CD4-positive, alpha-beta T cell treated with Interleukin-17A for 1 hour (primary cell): ENCODE measurements at places on chromosomes 16 and 17.
A peak's percentile ranks its signal among the peaks of the same experiment; 100 is the strongest.

DNA sequence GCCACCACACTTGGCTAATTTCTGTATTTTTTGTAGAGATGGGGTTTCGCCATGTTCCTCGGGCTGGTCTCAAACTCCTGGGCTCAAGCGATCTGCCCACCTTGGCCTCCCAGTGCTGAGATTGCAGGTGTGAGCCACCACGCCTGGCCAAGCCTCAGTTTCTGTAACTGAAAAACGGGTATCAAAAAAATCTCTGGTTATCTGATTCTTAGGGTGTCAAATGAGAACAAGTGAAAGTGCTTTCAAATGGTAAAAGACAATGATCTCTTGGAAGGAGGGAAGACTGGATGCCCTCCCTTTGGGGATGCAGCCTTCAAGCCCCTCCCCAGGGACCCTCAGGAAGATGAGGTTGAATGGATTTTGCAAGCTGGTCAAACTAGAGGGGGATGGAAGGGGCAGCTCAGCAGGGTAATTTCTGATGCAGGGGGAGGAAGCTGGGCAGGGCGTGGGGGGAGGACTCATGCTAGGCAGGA, 22.3 kb downstream of the ARHGAP23 start:
- DNase-seq: no peak

GRCh38 chr16:57828272-57829161, 26.2 kb upstream of the KIFC3 start:
- no peak for DNase-seq

DNA sequence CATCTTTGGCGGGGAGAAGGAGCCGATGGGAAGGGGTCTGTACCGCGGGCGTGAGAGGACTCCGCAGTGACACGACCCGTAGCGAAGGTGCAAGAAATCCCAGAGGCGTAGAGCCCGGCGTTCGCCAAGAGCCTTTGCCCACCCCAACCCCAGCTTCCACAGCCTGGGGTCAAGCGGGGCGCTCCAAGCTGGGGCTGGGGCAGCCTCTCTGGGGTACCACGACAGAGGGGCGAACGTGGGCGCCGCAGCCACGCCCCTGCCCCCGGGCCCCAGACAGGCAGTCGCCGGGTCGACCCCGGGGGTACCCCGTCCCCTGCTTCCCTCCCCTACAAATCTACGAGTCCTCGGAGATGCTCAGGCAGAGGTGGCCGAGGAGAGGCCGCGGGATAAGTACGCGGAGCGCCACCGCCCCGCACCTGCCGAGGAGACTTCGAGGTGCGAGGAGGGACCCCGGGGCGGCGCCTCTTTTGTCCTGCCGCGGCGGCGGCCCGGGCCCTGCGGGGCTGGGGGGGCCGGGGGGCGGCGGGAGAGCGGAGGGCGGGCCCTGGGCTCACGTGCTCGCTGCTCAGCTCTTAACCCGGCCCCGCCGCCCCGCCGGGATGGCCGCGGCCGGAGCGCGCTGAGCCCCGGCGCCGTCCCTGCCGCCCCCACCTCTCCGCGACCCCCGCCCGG, at the start of gene ADAM11:
ADAM11 (plus strand) TSS at position 575 of the 672 bp plus-strand sequence. CDS start 212 bp downstream, outside the sequence.
- no peak for DNase-seq

GRCh38 chr16:88956546-88957432, 20.2 kb downstream of the CBFA2T3 start:
- DNase-seq: no peak

DNA sequence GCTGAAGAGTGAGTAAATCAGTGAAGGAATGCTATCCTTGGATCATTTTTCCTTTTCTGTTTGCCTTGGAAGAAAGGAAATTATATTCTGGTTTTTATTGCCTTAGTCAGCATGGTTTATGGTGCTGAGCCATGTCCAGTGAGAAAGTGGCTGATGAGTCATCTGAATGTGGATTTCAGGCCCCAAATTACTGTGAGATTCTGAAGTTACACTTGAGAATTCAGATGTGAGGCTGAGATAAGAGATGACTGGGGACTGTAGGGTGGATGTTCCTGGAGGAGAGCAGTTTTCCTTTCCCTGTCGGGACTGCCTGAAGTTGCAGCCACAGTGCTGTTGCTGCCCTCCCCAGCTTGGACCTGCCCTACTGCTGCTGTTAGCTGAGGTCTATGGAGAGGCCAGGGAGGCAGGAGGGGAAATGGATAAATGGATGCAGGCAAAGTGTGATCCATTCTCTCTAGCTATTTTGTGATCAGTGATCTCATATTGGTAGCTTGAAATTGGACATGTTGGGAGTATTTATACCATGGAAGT, 4.2 kb upstream of the MAP3K14 start:
- DNase-seq: no peak

DNA sequence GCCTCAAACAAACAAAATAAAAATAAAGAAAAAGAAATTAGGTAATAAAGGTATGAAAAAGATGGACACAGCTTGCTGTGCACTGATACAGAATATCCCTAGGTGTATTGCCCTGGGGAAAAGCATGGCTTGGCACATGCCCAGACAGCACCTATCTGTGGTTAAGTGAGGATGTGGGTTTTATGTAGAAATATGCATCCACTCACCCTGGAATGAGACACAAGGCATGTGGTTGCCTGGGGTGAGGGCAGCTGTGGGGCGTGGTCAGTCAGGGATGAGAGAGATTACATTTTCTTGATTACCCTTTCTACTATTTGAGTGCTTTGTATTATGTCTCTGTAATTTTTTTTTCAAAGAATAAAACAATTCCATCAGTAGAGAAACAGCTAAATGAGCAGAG, 6.9 kb downstream of the PLLP start:
- DNase-seq: peak; percentile 67

DNA sequence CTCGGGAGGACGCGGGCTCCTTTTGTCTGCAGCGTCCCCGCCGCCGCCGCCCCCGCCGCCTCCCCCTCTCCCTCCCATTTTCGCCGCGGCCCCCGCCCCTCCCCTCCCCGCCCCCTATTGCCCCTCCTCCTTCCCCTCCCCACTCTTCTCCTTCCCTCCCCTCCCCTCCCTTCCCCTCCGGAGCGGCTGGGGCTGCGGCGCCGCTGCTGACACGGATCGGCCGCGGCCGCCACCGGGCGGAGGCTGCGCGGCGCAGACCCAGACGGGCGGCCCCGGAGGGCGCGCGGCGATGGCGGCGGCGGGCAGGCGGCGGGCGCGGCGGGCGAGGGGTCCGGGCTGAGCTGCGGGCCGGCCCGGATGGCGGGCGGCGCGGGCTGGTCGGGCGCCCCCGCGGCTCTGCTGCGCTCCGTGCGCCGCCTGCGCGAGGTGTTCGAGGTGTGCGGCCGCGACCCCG, at the start of gene RAB11FIP4:
RAB11FIP4 (plus strand) TSS at position 180 of the 454 bp plus-strand sequence; CDS start at position 358, 178 bp downstream.
- peak; percentile 29 for DNase-seq

- DNase-seq: no peak
Observed at GRCh38 chr16:80604600-80605355, 64.0 kb downstream of the DYNLRB2 start.

DNA sequence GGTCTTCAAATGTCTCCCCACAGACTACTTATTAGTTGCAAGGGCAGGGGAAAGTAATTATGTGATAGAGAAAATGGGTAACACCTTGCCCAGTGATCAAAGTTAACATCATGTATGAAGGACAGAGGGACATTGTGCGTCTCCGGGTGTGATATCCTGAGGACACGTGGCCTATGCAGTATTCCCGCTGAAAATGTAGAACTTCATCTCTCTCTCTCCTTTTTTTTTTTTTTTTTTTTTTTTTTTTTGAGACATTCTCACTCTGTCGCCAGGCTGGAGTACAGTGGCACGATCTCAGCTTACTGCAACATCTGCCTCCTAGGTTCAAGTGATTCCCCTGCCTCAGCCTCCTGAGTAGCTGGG, 7.9 kb upstream of the CUEDC1 start:
- DNase-seq: no peak

GRCh38 chr16:28092721-28093384, 29.3 kb upstream of the GSG1L start:
- no peak for DNase-seq
